ENCODE measurements at places on chromosomes 5 and 9. TPM values are rescaled to one million over a fixed set of nuclear protein-coding genes. Genes with fewer than 3 reads are reported as not detected.

DNA sequence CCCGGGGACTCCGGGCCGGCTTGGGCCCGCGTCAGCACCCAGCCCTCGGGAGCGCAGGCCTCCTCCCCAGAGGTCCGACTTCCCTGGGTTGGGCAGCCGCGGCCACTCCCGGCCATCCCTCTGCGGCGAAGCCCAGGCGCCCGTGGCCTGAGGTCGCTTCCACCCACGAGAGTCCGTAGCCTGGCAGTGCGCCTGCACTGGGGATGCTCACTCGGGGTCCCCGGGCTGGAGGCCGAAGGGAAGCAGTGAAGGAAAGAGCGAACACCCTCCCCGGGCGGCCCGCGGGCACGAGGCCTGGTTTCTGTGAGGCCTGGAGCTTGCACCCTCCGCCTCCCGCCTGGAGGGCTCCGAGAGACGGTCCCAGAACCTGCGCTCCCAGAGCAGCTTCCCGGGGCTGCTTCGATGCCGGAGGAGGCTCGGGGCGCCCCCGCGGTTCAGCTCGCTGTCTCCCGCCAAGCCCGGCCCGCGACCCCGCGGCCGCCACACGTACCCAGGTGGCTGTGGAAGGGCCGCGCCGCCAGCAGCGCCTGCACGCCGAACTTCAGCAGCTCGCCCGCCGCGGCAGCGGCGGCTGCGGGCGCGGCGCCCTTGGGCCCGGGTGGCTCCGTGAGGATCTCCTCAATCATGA, 607 bp downstream of the BARX1 start:
- peaks cover 34% of the 10 kb centered on the region for H3K4me1 ChIP-seq
- H3K27me3 ChIP-seq, result peaks cover 68% of the 10 kb centered on the region
- no peak overlapping the region for H3K27ac ChIP-seq
- H3K36me3 ChIP-seq, result peaks cover 10% of the 10 kb centered on the region

GRCh38 chr5:169098331-169099121, 202.4 kb downstream of the SLIT3 start:
- H3K4me1 ChIP-seq, result no peaks in the 10 kb centered on the region
- H3K27ac ChIP-seq, result no peak overlapping the region
- peaks cover 2% of the 10 kb centered on the region for H3K27me3 ChIP-seq

DNA sequence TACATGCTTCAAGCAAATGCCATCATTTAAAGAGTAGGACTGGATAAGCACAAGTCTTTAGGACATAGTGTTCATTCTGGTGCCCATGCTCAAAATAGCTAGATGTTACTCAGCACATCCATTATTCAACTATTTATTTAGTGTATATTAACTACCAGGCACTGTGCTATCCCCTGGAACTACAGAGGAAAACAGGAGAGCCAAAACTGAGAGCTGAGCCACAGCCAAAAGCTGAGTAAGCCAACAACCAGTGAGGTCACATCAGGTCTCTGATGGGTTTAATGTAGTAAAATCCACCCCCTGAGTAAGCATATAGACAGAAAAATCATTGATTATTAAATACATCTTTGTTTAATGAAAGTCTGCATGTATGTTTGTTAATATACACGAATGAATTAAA, 469.3 kb upstream of the DMAC1 start:
- no peak for DNase-seq
- no peaks in the 10 kb centered on the region for H3K4me1 ChIP-seq
- H3K36me3 ChIP-seq, result no peaks in the 10 kb centered on the region
- no peak overlapping the region for H3K27ac ChIP-seq

- H3K4me3 ChIP-seq, result no peak overlapping the region
- H3K27me3 ChIP-seq, result no peaks in the 10 kb centered on the region
- H3K27ac ChIP-seq, result no peak overlapping the region
- peaks cover 24% of the 10 kb centered on the region for H3K36me3 ChIP-seq
- peaks cover 8% of the 10 kb centered on the region for H3K4me1 ChIP-seq
Measured at GRCh38 chr9:124308606-124309491, 51.1 kb downstream of the NEK6 start.

- H3K4me3 ChIP-seq, result no peak overlapping the region
- no peak overlapping the region for H3K27ac ChIP-seq
- no peak for DNase-seq
- H3K4me1 ChIP-seq, result no peaks in the 10 kb centered on the region
- no peaks in the 10 kb centered on the region for H3K27me3 ChIP-seq
Measured at GRCh38 chr9:117028103-117028858, 341.2 kb downstream of the TRIM32 start.

GRCh38 chr5:3339092-3339797, 256.4 kb upstream of the IRX1 start:
- no peaks in the 10 kb centered on the region for H3K27me3 ChIP-seq
- H3K4me3 ChIP-seq, result no peak overlapping the region
- no peaks in the 10 kb centered on the region for H3K36me3 ChIP-seq

- peaks cover 10% of the 10 kb centered on the region for H3K4me1 ChIP-seq
- no peak overlapping the region for H3K27ac ChIP-seq
- DNase-seq, result no peak
- H3K27me3 ChIP-seq, result no peaks in the 10 kb centered on the region
- H3K4me3 ChIP-seq, result no peak overlapping the region
Measured at GRCh38 chr9:5650356-5651105, 21.6 kb downstream of the RIC1 start.

DNA sequence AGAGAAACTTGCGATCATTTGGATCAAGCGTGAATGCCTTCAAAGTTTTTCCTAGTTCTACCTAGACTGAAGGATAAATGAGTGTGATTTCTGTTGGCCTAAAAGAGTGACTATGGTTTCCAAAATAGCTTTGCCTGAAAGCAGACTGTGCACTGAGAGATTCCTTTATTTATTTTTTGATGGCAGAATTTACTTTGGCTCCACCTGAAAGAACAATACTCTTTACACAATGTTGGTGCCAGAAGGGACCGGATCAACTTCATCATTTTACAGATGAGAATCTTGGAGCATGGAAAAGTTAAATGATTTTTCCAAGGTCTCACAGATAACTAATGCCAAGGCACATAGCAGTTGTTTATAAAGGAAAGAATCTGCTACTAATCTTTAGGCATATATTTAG, 199.6 kb downstream of the KCTD16 start:
- no peak overlapping the region for H3K27ac ChIP-seq
- H3K4me1 ChIP-seq, result no peaks in the 10 kb centered on the region
- no peak overlapping the region for H3K4me3 ChIP-seq
- no peaks in the 10 kb centered on the region for H3K27me3 ChIP-seq

Gene PCDHGA2
- 0.11 TPM for total RNA-seq

DNA sequence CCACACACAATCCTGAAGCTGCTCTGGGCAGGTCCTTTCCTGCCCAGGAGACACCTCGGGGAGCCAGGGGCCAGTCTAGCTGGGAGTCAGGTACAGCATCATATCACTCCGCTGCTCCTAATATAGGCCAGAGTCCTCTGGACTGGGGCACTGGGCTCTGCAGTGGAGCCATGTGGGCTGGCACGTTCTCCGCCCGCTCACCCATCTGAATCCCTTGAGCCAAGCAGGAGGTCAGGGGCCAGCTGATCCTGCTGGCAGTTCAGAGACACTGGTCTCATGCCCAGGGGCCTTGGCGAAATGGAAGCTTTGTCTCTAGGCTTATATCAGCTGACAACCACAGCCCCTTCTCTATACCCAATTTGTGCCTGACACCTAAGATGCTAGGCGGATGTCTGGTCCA, 9.3 kb upstream of the CORO2A start:
- H3K36me3 ChIP-seq, result no peaks in the 10 kb centered on the region
- H3K4me3 ChIP-seq, result no peak overlapping the region
- no peak overlapping the region for H3K27ac ChIP-seq
- no peak for DNase-seq
- H3K4me1 ChIP-seq, result no peaks in the 10 kb centered on the region

DNA sequence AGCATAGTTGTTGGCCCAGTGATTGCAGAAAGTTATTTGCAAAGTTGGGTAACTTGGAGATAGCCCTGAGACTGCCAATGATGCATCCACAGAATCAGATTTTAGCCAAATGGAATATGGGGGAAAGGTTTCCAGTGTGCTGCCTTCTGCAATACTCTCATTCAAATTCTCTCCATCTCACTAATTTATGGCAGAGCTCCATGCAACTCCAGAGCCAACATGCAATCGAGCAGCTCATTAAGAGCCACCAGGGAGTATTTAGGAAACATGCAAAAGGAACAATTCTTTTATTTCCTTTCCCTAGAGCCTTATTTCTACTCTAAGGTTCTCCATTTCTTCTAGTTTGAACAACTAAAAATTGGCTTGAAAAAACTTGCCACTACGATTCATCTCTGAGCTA, 135.9 kb upstream of the MARCHF11 start:
- H3K4me1 ChIP-seq, result no peaks in the 10 kb centered on the region
- no peaks in the 10 kb centered on the region for H3K36me3 ChIP-seq
- no peak for DNase-seq
- no peaks in the 10 kb centered on the region for H3K27me3 ChIP-seq

GRCh38 chr9:12880406-12881015, 105.7 kb downstream of the LURAP1L start:
- DNase-seq, result no peak
- H3K27ac ChIP-seq, result no peak overlapping the region
- no peaks in the 10 kb centered on the region for H3K4me1 ChIP-seq

Gene LCN12
- total RNA-seq, result 2.1 TPM

DNA sequence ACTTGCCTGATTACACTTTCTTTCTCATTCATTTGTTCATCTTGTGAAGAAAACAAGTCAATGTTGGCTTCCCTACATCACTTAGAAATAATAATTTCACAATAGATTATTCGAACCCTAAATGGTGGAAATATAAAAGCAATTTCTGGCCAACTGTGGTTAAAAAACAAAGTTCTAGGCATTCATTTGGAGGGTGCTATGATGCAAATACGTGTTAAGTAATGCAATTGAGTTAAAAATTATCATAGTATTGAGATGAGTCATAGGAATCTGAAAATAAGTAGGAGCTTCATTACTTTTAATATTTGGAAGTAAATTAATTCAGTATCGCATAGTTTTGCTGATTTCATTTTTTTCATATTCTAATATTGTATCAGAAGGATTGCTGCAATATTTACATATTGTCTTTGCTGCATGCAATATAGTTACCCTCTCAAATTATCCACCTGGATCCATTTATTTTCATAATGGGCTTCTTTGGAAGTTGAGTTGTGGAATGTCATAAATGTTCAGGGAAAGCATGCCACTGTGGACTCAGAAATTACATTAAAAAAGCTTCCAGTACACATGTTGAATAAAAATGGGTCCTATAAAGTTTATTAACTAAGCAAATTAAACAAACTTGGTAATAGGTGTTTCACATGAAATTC, 647.7 kb upstream of the WWC1 start:
- H3K27me3 ChIP-seq, result no peaks in the 10 kb centered on the region
- no peaks in the 10 kb centered on the region for H3K36me3 ChIP-seq
- no peak overlapping the region for H3K4me3 ChIP-seq
- H3K27ac ChIP-seq, result no peak overlapping the region
- no peaks in the 10 kb centered on the region for H3K4me1 ChIP-seq
- DNase-seq, result no peak

DNA sequence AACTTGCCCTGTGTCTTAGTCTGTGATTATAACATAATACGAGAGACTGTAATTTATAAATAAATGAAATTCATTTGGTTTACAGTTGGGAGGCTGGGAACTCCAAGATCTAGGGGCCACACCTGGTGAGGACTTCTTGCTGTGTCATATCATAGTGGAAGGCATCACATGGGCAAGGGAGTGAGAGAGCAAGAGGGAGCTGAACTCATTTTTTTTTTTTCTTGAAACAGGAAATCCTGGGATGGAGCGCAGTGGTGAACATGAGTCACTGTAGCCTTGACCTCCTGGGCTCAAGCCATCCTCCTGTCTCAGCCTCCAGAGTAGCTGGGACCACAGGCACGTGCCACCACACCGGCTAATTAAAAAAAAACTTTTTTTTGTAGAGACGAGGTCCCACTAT, 7.2 kb downstream of the MLANA start:
- H3K36me3 ChIP-seq, result peaks cover 10% of the 10 kb centered on the region
- H3K27ac ChIP-seq, result no peak overlapping the region
- no peak overlapping the region for H3K4me3 ChIP-seq
- H3K27me3 ChIP-seq, result no peaks in the 10 kb centered on the region

Gene CDKN2AIPNL
- total RNA-seq, result 37.8 TPM

DNA sequence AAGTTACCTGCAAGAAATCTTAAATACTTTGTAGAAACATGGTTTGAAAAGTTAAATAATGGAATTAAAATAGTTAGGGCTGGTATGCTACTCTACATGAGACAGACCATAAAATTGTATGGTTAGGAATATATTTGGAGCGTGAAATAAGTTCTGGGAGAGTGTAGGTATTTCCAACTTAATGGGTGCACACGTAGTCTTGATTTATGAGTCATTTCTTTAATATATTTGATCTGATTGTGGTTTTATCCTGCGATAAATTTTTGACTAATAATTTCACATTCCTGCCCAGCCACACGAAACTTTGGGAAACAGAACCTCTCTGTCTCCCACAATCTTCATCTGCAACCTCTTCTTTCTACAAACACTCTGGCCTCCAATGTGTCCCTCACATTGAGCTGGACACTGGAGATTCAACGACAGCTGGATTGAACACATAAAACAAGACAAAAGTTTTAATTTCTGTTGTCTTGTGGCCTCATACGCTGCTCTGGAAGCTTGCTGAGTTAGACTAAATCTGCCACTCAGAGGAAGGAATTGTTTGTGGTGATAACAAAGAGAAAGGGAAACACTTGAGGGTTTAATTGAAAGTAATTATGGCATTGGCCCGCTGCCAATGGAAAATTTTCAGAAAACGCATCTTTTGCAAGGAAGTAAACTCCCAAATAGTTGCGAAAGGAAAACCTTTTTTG, 201.8 kb upstream of the ZNF608 start:
- no peak for DNase-seq
- H3K36me3 ChIP-seq, result no peaks in the 10 kb centered on the region

GRCh38 chr5:86918246-86918645, 300.5 kb downstream of the COX7C start:
- DNase-seq, result no peak
- peaks cover 21% of the 10 kb centered on the region for H3K27me3 ChIP-seq
- H3K27ac ChIP-seq, result no peak overlapping the region
- H3K4me1 ChIP-seq, result peaks cover 19% of the 10 kb centered on the region

Gene C1QTNF2
- total RNA-seq, result not detected

GRCh38 chr9:33867747-33868439, 50.9 kb downstream of the UBE2R2 start:
- H3K36me3 ChIP-seq, result peaks cover 15% of the 10 kb centered on the region
- DNase-seq, result no peak
- H3K4me1 ChIP-seq, result peaks cover 11% of the 10 kb centered on the region
- H3K4me3 ChIP-seq, result no peak overlapping the region

GRCh38 chr9:79940919-79941318, 369.2 kb downstream of the TLE4 start:
- H3K36me3 ChIP-seq, result no peaks in the 10 kb centered on the region
- DNase-seq, result no peak
- H3K4me1 ChIP-seq, result no peaks in the 10 kb centered on the region

GRCh38 chr9:115650768-115651167, 502.8 kb upstream of the PAPPA start:
- H3K4me3 ChIP-seq, result no peak overlapping the region
- H3K36me3 ChIP-seq, result no peaks in the 10 kb centered on the region
- no peaks in the 10 kb centered on the region for H3K4me1 ChIP-seq

Gene IER5L
- 9.3 TPM for total RNA-seq

Data from activated T-helper 2 cell treated with anti-CD3 and anti-CD28 coated beads, Interferon-gamma antibody, Interleukin-2, Interleukin-4, amounts not matched to agents 10 μg/mL and 5 μg/mL and 100 μg/mL, durations not matched to agents 14 hours and 24 hours and 36 hours (primary cell).